ENCODE measurements at places on chromosomes 4 and X. TPM values are rescaled to one million over a fixed set of nuclear protein-coding genes. Genes with fewer than 3 reads are reported as not detected.

Gene SSX1
- 139 TPM for total RNA-seq

Gene PABPC4L
- total RNA-seq, result not detected

Gene TENM3
- 54.1 TPM for total RNA-seq

Gene USP17L19
- total RNA-seq, result not detected

All from HT1080 (cell line).